Activated naive CD4-positive, alpha-beta T cell treated with anti-CD3 and anti-CD28 coated beads for 36 hours (primary cell): ENCODE measurements at places on chromosomes 3 and 15. TPM values are rescaled to one million over a fixed set of nuclear protein-coding genes. Genes with fewer than 3 reads are reported as not detected.

The OXSR1 gene
- total RNA-seq: 33.8 TPM

The INKA1 gene
- 0.33 TPM for total RNA-seq

The ACKR4 gene
- total RNA-seq: not detected

The NTRK3 gene
- total RNA-seq: 1.4 TPM

The FYTTD1 gene
- total RNA-seq: 27.6 TPM

The GPR62 gene
- not detected for total RNA-seq

The GOLGA8J gene
- total RNA-seq: not detected

The LYZL4 gene
- not detected for total RNA-seq

The KIF23 gene
- 73.1 TPM for total RNA-seq

The ASB14 gene
- not detected for total RNA-seq

The ATXN7 gene
- total RNA-seq: 25.5 TPM

The METTL6 gene
- 12.5 TPM for total RNA-seq

The SMCO1 gene
- not detected for total RNA-seq

The APOD gene
- not detected for total RNA-seq

The PLXNB1 gene
- 1.5 TPM for total RNA-seq

The MYL3 gene
- total RNA-seq: not detected

The IL17RE gene
- 0.24 TPM for total RNA-seq

The PCOLCE2 gene
- 0.38 TPM for total RNA-seq

The MCCC1 gene
- total RNA-seq: 21.0 TPM

The ZSCAN2 gene
- 5.3 TPM for total RNA-seq

The CXCR6 gene
- not detected for total RNA-seq

The CMTM8 gene
- 19.1 TPM for total RNA-seq

The KLHL40 gene
- not detected for total RNA-seq

The SNTN gene
- total RNA-seq: not detected

The PLA2G4E gene
- total RNA-seq: not detected

The TEX264 gene
- 23.7 TPM for total RNA-seq

The ASB7 gene
- 15.6 TPM for total RNA-seq

The RHCG gene
- not detected for total RNA-seq

The AMT gene
- total RNA-seq: 2.5 TPM

The BNC1 gene
- not detected for total RNA-seq

The ZBTB38 gene
- 18.6 TPM for total RNA-seq

The SAMMSON gene
- total RNA-seq: not detected
